ENCODE measurements at places on chromosomes 7 and 10. TPM values are rescaled to one million over a fixed set of nuclear protein-coding genes. Genes with fewer than 3 reads are reported as not detected.
A peak's percentile ranks its signal among the peaks of the same experiment; 100 is the strongest.

The MYL10 gene
- total RNA-seq, result 0.50 TPM

The ANKRD22 gene
- total RNA-seq, result not detected

The GGCT gene
- total RNA-seq, result 84.9 TPM

The MYOZ1 gene
- total RNA-seq, result 1.5 TPM

The HMX2 gene
- 0.35 TPM for total RNA-seq

The DUSP5 gene
- total RNA-seq, result 29.4 TPM

The STAG3 gene
- total RNA-seq, result 3.1 TPM

The TMEM273 gene
- not detected for total RNA-seq

The HOXA11 gene
- total RNA-seq, result not detected

The GNAI1 gene
- 14.8 TPM for total RNA-seq

The WNT2 gene
- total RNA-seq, result not detected

The YWHAG gene
- 241 TPM for total RNA-seq

- H3K36me3 ChIP-seq, result no peaks in the 10 kb centered on the region
- H3K4me3 ChIP-seq, result no peak overlapping the region
- no peaks in the 10 kb centered on the region for H3K4me1 ChIP-seq
These were observed 36.4 kb upstream of the SRRM3 start for GRCh38 chr7:76165106-76165972.

DNA sequence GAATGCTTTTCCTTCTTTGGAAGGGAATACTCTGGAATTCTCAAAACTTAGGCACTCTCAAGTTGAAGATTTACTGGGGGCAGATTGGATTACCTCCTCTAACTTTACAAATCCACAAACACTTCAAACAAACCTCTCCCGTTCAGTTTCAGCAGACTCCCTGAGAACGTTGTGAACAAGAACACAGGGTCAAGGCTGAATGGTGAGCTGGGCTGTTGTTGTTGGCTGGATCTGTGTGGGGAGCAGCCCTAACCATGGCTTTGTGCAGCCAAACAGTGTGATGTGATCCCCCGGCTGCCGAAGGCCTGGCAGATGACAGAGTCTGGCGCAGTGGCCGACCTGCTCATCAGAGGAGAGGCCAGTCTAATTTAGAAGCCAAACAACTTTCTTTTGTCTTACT lies 93.1 kb downstream of the BMPER start:
- H3K36me3 ChIP-seq, result no peaks in the 10 kb centered on the region
- DNase-seq, result no peak
- no peaks in the 10 kb centered on the region for H3K27me3 ChIP-seq
- no peaks in the 10 kb centered on the region for H3K4me1 ChIP-seq
- no peak overlapping the region for H3K27ac ChIP-seq

DNA sequence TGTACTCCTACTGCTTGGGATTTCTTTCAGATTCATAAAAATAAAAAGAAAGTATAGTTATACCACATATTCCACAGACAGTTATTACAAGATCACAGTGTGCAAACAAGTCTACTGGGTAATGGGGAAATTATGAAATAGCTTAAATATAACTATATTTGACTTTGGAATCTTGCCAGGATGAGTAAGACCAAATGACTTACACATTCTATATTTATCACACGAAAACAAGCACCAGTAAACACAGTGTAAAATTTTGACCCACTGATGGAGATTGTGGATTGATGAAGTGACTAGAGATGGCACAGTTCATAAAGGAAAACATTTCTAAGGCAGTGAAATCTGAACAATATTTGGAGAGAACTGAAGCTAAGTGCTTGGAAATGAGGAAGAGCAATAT lies 339.7 kb downstream of the THSD7A start:
- H3K27ac ChIP-seq, result no peak overlapping the region
- peaks cover 16% of the 10 kb centered on the region for H3K36me3 ChIP-seq
- H3K4me1 ChIP-seq, result peaks cover 8% of the 10 kb centered on the region
- H3K4me3 ChIP-seq, result no peak overlapping the region
- no peak for DNase-seq

- no peak overlapping the region for H3K4me3 ChIP-seq
- no peak overlapping the region for H3K27ac ChIP-seq
- H3K36me3 ChIP-seq, result no peaks in the 10 kb centered on the region
- H3K27me3 ChIP-seq, result no peaks in the 10 kb centered on the region
- peak; percentile 37 for DNase-seq
These were observed 357.6 kb downstream of the DPP6 start for GRCh38 chr7:154409703-154410311.

DNA sequence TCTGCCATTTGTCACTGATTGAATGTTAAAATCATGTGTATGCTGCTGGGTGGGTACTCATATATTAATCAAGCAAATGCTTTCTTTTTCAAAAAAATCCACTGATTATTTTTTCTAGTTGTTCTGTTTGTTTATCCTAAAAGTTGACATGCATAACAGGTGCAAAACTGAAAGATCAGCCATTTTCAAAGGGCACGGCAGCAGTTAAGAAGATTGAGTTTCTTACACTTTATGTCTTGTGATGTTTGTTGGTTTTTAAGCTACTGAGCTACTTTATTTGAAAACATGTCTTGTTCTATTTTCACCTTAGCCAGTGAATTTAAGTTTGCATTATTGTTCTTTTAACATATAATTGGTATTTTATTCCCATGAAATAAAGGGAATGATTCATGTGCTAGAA lies 45.8 kb downstream of the PPP1R3A start:
- H3K27ac ChIP-seq, result no peak overlapping the region
- no peak overlapping the region for H3K4me3 ChIP-seq
- no peak for DNase-seq
- no peaks in the 10 kb centered on the region for H3K27me3 ChIP-seq

GRCh38 chr10:98326621-98327027 lies 58.6 kb upstream of the LOXL4 start:
- DNase-seq, result no peak
- H3K36me3 ChIP-seq, result 0 out of 2 replicates have a peak, but pooled peaks cover 6% of the 10 kb centered on the region
- H3K27me3 ChIP-seq, result 0 out of 2 replicates have a peak, but pooled peaks cover 2% of the 10 kb centered on the region
- no peaks in the 10 kb centered on the region for H3K4me1 ChIP-seq
- H3K27ac ChIP-seq, result no peak overlapping the region

- no peaks in the 10 kb centered on the region for H3K36me3 ChIP-seq
- DNase-seq, result no peak
- no peak overlapping the region for H3K27ac ChIP-seq
- H3K27me3 ChIP-seq, result no peaks in the 10 kb centered on the region
- H3K4me1 ChIP-seq, result no peaks in the 10 kb centered on the region
- H3K4me3 ChIP-seq, result no peak overlapping the region
These were observed 26.1 kb upstream of the C10orf53 start for GRCh38 chr10:49653273-49653929.

DNA sequence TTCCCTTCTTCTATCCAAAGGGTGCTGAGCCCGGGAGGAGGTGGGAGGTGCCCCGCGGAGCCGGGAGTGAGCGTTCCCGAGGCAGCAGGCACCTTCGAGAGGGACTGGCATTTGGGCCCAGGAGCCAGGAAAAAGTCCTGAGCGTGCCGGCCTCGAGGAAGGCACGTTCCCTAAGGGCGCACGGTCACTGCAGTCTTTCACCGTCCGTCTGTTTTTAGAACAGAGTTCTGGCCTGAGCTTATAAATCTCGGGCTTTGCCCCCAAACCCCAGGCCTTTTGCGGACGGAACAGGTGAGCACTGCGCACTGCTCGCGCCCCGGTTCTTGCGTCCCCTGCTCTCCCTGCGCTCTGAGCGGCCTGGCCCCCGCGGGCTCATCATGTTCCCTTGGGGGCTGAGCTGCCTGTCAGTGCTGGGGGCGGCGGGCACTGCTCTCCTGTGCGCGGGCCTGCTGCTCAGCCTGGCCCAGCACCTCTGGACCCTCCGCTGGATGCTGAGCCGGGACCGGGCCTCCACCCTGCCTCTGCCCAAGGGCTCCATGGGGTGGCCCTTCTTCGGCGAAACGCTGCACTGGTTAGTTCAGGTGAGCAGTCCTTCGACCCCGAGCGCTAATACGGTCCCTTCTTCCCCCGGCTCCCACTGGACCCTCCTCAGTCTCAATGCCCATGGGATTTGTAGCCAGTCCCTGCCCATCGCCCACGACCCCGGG lies 442 bp downstream of the CYP26C1 start:
- H3K4me1 ChIP-seq, result no peaks in the 10 kb centered on the region
- peaks cover 60% of the 10 kb centered on the region for H3K27me3 ChIP-seq
- DNase-seq, result peak; percentile 41
- H3K36me3 ChIP-seq, result peaks cover 14% of the 10 kb centered on the region
- no peak overlapping the region for H3K27ac ChIP-seq
- H3K4me3 ChIP-seq, result peak overlapping the region; percentile 68

DNA sequence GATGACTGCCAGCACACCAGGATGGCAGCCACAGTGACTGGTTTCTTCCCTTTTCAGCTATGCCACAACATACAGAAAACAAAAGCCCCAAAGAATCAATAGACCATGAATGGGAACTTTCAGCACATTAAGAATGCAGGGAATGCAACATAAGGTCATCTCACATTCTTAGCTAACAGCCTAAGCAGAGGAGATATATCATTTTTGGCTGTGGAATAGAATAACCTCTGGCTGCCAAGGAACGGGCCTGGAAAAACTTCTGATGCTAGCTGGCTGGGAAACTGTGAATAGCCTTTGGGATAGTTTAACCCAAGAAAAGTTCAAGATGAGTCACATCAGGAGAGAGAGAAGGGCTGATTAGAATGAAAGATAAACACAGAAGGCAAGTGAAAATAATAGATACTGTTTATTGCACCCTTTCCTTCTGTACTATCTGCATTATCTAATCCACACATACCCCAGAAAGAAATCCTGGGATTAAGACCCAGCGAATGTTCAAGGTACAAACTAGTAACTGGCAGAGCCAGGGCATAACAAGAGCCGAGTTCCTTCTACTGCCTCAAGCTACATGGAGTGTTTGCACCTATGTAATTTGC lies 169.2 kb downstream of the SEMA3A start:
- H3K4me1 ChIP-seq, result no peaks in the 10 kb centered on the region
- H3K27me3 ChIP-seq, result no peaks in the 10 kb centered on the region
- no peak overlapping the region for H3K27ac ChIP-seq
- no peak overlapping the region for H3K4me3 ChIP-seq

DNA sequence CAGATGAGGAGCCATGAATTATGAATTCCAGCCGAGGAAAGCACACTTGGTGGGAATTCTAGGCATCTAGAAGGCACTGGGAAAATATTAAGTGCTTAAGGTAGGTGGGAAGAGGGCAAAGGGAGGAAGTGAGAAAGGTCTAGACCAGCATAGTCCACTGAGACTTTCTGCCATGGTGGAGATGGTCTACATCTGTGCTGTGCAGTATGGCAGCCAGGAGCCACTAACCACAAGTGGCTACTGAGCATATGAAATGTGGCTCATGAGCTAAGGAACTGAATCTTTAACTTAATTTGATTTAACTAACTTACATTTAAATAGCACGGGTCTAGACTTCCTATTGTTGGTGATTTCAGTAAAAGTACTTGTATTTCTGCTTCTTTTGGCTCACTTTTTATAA lies 82.5 kb upstream of the SEM1 start:
- H3K4me3 ChIP-seq, result no peak overlapping the region
- DNase-seq, result no peak
- H3K4me1 ChIP-seq, result no peaks in the 10 kb centered on the region
- no peak overlapping the region for H3K27ac ChIP-seq
- H3K27me3 ChIP-seq, result no peaks in the 10 kb centered on the region

- H3K27ac ChIP-seq, result no peak overlapping the region
- peaks cover 6% of the 10 kb centered on the region for H3K27me3 ChIP-seq
- H3K4me3 ChIP-seq, result no peak overlapping the region
- no peaks in the 10 kb centered on the region for H3K4me1 ChIP-seq
These were observed 5.8 kb upstream of the C1QL3 start for GRCh38 chr10:16527452-16527851.

DNA sequence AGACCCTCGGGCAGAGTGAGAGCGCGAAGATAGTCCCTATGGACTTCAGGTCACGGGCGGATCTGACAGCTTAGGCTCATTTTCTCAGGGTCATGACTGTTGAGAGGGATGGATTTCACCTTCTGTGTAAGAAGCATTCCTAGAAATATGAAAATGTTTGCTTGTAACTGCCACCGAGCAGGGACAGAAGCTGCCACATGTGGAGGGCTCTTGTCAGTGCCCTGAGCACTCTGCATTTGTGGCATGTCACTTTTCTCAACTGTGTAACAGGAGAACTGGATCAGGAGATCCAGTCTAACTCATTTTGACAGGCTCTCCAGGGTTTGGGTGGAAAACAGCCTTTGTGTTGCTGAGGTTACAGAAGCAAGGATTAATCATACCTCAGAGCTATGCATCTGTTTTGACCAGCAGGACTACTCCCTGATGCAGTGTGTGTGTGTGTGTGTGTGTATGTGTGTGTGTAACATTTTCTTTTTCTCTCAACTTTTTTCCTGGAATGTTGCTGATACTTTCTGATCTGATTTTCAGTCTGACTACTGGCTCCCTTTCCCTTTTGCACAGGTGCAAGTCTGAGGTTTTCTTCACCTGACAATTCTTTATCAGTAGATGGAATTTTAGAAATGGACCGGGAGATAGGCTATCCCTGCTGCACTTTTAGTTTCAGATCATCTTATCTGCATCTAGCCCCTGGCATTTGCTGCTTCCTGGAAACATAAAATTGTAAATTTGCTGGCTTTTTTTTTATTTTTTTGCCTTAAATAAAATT lies 183.3 kb downstream of the STK31 start:
- no peak overlapping the region for H3K4me3 ChIP-seq
- no peaks in the 10 kb centered on the region for H3K36me3 ChIP-seq
- H3K4me1 ChIP-seq, result no peaks in the 10 kb centered on the region
- no peak overlapping the region for H3K27ac ChIP-seq

- no peaks in the 10 kb centered on the region for H3K27me3 ChIP-seq
- no peak for DNase-seq
These were observed 230.5 kb downstream of the FANK1 start for GRCh38 chr10:126126866-126127265.

DNA sequence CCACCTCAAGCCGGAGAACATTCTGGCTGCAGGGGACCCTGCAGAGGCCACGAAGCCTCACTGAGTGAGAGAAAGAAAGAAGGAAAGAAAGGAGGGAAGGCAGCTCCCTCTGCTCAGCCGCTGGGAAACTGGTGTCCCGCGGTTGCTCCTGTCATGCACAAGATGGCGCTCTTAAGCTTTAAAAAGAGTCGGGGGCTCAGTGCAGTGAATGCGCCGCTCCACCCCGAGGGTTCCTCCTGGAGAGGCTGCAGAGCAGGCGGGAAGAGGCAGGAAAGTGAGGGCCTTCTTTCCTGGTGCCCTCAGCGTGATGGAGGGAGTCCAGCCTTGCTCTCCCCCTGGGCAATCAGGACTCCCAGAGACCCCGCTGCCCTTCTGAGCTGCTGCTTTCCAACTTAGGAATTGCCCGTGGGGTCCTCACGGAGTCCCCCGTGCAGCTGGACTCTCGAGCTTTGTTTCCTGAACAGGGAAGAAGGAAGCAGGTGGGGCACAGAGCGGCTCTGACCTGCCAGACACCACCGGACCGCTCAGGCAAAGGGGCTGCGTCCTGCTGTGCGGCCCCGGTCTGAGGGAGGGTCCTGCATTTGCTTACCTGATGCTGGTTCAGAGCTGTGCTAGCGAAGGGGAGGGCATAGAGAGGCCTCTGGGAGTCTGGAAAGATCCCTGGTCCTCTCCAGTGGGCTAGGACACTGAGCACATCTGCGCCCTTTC lies 141.9 kb upstream of the MKI67 start:
- H3K4me3 ChIP-seq, result no peak overlapping the region
- peak; percentile 89 for DNase-seq
- H3K27me3 ChIP-seq, result no peaks in the 10 kb centered on the region

DNA sequence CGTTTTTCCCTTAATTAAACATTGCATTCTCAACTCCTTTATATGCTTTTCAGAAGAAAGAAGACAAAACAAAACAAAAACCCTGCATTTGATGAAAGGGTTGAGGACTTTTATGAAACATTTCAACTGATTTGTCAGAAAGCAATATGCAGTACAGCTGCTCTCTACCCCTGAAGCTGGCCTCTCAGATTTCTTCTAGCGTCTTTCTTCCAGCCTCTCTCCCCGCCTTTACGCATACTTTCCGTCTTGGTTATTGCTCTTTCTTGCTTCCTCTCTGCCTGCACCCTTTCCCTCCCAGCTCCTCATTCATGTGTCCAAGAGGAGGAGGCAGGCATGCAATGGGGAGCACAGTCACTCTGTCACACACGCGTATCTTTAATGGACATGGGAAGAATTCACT lies 91.0 kb upstream of the COL1A2 start:
- no peak overlapping the region for H3K27ac ChIP-seq
- H3K4me3 ChIP-seq, result no peak overlapping the region
- no peak for DNase-seq
- no peaks in the 10 kb centered on the region for H3K27me3 ChIP-seq
- peaks cover 9% of the 10 kb centered on the region for H3K4me1 ChIP-seq

All from H9 (cell line).